ENCODE measurements at places on chromosomes 6 and 20. TPM values are rescaled to one million over a fixed set of nuclear protein-coding genes. Genes with fewer than 3 reads are reported as not detected.

GRCh38 chr6:96015518-96016333 lies at the start of gene FUT9:
FUT9 (plus strand) TSS chr6:96015974; CDS start chr6:96203156, 187,182 bp downstream.
- no peak for DNase-seq

GRCh38 chr20:51648571-51648947 lies 106.0 kb upstream of the NFATC2 start:
- DNase-seq = no peak

Gene NHSL1
- total RNA-seq = 10.6 TPM

Gene CDC5L
- total RNA-seq = 22.5 TPM
